HAP-1 (cell line): ENCODE measurements at places on chromosomes 6 and 20.

DNA sequence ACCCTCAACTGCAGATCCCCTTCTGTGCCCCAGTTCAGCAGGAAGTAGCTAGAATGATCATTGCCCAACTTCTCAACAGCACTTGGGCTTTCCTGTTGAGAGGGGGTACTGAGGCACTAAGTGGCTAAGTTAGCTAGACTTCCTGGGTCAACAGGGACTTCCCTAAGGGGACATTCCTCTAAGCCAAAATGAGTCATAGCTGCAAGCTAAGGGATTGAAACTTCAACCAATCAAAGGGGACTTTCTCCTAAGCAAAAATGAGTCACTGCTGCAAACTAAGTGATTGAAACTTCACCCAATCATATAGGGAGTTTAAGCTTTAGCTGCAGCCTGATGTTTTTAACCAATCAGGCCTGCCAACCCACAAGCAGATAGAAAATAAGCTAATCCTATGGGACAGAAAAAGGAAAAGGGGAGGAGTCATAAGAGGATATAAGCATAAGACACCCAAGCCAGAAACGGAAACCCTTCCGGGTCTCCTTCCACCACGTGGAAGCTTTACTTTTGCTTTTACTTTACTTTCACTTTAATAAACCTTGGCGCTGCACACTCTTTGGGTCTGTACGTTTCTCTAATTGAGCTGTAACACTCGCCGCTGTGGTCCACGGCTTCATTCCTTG, 659.0 kb upstream of the HS3ST5 start:
- no peak for DNase-seq

DNA sequence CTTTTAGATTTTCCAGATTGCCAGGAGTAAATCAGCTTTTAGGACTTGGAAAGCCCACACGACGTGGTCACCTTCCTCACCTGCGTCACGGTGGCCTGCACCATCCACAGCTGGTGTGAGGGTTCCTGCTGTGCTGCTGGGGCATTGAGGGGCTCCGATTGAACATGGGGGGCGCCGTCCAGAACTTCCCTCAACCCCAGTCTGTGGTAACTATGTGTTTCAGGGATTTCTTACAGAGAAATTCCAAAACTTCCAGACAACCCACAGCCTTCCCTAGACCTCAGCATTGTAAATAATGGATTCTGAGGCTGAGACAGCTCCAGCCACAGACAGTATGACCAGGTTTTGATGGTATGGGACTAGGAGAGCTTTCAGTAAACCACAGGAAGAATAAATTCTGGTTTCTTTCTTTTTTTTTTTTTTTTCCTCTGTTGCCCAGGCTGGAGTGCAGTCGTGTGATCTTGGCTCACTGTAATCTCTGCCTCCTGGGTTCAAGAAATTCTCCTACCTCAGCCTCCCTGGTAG, 46.7 kb upstream of the IRF4 start:
- no peak for DNase-seq

DNA sequence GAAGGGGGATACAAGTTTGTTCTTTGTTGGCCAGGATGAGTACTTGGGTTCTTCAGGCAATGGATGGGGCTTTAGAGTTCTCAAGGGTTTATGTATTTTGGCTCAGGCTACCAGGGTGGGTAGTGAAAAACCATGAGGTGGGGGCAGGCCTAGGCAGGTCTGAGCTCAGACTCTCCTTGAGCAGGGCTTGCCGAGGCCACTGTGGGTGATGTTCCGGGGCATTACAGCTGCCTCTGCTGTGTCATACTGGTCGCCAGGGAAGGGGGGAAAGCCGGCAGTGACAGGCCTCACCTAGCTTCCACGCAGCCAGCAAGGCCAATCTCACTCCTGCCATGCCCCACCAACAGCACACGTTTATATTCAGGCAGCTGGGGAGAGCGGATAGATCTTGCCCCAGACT, 79.6 kb downstream of the BCKDHB start:
- DNase-seq: no peak

DNA sequence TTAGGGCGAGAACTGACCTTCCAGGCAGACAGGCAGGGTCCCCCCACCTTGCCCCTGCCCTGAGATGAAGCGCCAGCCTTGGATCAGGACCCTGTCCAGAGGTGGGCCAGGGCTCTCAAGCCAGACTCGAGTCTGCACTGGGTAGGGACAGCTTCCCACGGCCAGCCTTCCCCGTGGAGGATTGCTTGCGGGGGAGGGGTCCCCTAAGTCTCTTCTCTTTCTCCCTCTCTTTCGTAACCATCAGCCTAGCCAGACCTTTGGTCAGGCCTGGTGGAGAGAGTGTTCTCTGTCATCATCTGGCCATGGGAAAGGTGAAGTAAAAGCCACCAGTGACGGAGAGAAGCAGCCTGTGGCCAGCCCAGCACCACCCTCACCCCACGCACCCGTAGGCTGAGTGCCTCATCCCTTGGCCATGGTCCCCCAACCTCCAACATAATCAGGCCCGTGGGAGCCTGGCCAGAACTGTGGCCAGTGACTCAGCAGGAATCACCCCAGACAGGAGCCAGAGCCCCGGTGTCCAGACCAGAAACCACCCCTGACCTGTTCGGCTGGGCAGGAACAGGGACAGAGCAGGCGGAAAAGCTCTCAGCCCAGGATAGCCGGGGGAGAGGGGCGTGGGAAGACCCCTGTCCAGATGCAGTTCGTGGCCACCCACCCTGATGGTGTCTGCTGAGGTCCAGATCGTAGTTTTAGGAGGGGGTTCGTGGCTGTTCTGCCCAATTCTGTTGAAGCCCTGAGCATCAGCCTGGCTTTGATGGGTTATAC, 47.1 kb downstream of the SNAI1 start:
- DNase-seq: no peak
